CD4-positive, alpha-beta T cell treated with Interleukin-4 for 4 hours (primary cell): ENCODE measurements at places on chromosomes 3 and 15.

GRCh38 chr3:15711281-15711680 is 86.5 kb downstream of the ANKRD28 start:
- no peak for DNase-seq

DNA sequence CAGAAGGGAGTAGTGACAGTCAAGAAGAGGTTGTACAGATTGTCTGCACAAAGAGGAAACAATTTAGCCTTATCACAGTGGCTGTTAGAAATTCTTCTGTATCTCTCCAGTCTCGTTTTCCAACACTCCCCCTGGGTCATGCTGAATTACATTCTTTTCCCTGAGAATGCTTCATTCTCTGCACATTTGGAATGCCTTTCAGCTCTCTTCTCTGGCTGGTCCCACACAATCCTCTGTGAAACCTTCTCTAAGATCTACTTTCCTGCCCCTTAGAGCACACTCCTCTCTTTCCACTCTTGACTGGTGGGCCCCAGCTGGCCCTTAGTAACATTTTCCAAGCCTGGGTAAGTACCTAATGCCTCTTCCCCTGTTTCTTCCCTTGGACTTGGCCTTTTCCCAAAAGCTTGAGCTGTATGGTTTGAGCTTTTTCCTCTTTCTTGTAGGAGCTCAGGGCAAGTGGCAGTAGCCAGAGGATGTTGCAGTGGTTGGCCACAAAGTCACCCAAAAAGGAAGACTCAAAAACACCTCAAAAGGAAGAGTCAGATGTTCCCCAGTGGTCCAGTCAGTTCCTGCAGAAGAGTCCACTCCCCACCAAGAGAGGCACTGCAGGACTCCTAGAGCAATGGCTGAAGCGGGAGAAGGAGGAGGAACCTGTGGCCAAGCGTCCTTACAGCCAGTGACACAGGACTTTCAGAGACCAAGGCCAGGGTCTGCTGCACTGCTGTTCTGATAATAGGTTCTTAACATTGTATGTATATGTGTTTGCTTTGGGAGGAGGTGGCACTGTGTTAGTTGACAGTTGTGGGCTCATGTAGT is 25.7 kb downstream of the HMCES start:
- DNase-seq = no peak

- no peak for DNase-seq
Measured at GRCh38 chr3:123678108-123678511, 93.3 kb upstream of the HACD2 start.

DNA sequence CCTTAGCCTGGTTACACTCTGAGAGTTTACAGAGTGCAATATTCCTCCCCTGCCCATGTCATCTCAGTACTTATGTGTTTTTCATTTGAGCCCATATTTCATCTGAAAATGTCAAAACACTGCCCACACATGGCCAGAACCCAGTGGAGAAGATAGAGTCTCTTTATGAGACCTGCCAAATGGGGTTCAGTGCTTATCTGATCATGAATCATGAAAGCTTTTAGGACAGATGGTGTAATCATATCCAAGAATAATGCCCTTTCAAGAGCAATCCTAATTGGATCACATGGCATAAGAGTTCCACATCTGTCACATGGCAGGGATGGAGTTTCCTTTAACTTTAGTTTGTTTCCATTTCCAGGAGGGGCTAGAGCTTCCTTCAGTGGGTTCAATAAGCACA is 77.2 kb upstream of the AGBL1 start:
- DNase-seq = no peak

DNA sequence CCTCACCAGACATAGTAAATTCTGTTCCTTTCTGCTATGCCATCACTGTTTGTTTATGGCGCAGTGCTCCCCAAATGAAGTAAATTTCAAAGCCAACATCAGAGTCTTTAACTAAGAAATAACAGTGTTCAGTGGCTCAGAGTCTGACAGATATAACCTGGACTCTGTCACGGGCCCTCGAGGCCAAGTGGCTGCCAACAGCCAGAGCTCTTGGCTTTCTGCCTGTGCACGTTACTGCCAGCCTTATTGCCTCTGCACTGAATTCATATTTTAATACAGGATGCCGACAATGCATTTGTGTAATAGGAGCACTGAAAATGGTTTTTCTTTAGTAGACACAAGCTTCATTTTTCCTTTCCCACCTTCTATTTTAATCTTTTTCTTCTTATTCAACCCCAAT is 219.9 kb downstream of the NLGN1 start:
- DNase-seq = no peak

DNA sequence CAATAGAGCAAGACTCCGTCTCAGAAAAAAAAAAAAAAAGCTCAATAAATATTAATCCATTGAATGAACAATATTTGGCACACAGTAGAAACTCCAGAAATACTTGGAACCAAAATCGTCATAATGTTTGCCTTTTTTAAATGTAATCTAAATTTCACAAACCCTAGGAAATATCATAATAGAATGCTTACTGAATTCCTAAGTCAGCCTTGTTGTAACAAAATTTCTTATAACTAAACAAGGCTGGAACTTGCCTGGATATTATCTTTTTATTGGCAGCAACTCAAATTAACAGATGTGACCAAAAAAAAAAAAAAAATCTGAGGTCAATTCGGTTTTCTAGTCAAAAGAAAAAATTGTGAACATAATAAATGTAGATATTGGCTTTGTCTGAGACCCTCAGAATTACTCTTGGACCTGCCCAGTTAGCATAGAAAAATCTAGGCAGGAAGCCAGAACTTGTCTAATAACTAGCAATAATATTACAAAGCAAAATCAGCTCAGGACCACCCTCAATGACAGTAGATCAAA is 33.3 kb downstream of the GABPB1 start:
- no peak for DNase-seq

DNA sequence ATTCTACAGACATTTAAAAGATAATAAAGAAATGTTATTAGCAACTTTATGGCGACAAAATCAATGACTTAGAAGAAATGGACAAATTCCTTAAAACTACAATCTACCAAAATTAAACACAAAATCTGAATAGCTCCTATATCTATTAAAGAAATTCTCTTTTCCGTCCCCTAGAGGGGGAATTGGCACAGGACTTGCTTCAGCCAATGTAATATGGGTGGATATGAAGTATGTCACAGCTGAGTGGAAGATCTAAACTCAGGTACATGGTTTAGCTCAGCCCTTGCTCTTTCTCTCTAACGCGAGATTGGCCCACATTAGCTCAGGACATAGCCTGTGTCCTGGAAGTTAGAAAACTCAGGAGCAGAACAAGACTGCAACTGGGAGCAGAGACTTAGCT is 79.3 kb downstream of the DNAH12 start:
- DNase-seq = no peak

DNA sequence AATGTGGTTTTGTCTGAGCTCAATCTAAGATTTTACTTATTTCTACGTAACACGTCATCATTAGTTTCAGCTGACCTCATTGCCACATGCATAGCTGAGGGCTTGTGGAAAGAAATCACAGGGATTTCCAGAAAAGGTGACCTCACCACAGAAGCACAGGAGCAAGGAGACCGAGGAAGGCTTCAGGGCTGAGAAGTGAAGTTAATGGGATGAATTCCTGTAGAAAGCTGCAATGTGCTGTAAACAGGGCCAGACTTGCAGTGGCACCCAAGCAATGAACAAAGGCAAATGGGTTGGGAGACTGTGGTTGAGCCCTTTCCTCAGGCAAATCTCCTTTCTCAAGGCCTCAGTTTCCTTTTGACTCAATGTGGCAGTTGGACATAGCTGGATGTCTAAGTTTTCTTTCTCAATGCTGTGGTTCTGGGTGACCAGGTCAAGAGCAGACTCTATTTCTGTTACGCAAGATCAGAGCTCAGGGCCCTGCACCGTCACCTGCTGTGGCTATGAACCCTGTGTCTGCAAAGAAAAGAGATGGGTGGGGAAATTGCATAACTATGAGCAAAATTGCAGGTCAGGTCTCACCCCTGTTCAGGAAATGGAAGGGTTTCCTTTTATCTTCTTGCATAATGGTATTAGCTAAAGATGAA is 252.2 kb upstream of the TBL1XR1 start:
- DNase-seq = peak; percentile 57

DNA sequence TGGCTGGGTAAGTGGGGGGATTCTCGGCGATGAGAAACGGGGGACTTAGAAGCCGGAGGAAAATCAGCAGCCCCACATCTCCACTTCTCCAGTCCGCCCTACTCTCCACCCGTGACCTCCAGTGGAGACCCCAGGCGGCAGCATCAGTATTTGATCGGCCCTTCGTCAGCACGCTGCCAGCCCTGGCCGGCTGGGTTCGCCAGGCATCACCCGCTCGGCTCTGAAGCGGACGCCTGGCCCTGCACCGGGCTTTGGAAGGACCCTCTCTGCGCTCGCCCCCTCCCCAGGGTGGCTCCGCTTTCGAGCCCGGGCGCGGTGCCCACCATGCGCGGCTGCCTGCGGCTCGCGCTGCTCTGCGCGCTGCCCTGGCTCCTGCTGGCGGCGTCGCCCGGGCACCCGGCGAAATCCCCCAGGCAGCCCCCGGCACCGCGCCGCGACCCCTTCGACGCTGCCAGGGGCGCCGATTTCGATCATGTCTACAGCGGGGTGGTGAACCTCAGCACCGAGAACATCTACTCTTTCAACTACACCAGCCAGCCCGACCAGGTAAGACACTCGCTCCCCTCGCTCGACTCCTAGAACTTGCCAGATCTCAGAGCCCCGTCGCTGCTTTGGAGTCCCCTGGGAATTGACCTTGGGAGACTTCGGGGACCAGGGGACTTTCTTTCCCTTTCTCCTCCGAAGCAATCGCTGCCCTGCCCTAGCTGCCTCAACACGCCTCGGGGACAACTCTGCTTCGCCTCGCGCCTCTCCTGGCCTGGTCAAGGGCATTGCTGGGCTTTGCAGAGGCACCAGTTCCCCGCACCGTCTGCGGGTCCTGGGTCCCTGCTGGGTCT is 561 bp downstream of the SIDT1 start:
- no peak for DNase-seq

GRCh38 chr15:94494732-94495131 is 263.4 kb downstream of the MCTP2 start:
- no peak for DNase-seq

DNA sequence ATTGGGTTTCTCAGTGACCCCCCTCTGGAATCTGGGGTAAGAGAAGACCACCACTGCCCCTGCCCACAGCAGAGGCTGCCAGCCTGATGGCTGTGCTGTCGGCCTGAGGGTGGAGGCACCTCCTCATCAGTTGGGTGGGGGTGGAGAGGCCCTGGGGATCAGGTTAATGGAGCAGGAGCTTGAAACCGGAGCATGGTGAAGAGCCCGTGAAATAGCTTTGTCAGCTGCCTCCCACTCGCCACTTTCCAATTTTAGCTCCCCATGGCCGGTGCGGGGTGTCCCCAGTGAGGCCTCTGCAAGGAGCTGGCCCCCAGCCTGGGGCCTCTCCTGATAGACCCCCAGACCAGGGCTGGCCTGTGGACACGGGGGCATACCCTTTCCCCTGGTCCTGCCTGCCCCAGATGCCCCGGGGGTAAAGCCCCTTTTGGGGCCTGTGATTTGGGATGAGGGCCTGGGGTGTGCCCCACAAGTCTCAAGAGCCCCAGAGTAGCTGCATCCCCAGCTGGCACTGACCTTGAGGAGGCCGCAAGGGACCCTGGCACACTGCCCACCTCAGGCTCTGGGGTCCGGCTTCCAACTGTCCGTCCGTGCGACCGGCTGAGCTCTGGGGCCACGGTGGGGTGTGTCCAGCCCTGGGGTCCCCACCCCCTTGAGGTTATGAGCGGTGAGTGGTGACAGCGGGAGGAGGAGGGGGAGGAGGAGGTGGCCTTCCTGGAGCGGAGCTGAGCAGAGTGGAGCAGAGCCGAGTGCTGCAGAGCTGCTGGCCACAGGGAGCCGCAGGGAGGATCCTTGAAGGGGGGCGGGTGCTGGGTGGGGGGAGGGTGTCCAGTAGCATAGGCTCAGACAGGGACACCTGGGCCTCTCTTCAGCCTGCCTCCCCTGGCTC is at the start of gene HHATL:
Gene HHATL (minus strand): TSS at position 733 of the 886 bp plus-strand sequence. CDS start 1,972 bp downstream, outside the sequence.
- no peak for DNase-seq

DNA sequence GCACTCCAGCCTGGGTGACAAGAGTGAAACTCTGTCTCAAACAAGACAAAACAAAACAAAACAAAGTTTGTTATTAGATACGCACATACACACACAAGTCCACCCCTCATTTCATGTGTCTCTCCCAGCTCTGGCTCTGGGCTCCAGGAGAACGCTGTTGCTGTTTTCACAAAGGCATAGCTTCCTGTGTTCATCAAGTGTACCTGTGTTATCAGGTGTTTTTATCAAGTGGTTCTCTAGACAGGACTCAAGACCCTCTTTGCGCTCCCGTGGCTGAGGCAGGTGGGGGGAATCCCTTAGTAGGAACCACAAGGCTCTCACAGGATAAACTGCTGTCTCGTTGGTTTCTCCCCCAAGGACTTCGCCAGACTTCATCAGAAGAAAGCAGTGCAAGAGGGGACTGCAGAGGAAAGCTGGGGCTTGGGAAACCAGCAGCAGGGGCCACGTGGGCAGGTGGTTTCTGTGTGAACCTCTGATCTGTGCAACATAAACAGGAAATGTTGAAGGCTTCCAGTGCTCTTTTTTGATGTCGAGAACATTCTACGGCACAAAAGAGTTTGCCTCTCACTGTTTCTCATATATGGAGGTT is 6.9 kb upstream of the PPP1R2 start:
- peak; percentile 93 for DNase-seq

DNA sequence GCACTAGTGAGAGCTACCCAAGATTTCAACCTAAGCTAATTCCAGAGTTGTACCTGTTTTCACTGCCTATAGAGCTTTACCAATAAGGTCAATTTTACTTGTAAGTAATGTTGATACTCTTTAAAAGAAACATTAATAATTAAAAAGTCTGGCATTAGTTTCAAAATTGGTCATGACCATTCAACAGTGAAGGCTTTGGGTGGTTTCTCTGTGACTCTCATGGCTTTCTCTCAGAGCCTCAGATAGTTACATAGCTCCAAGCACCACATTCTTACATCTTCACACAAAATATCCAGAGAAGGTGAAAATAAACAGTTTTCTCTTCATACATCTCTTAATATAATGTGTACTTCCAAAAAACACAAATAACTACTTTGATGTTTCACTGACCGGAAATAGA is 61.5 kb upstream of the TCF12 start:
- no peak for DNase-seq

DNA sequence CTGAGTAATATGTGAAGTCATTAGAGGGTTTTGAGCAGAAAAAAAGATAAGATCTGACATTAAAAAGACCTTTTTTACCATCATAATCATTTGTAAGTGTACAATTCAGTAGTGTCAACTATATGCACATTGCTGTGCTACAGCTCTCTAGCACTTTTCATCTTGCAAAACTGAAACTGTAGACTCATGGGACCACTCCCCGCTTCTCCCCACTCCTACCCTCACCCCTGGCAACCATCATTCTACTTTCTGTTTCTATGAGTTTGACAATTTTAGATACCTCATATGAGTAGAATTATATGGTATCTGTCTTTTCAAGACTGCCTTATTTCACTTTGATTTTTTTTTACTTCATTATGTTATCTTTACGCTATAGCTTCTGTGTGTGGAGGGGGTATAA is 112.8 kb downstream of the NSUN3 start:
- DNase-seq = no peak

GRCh38 chr15:74432968-74433591 is 678 bp downstream of the SEMA7A start:
- DNase-seq = no peak

- no peak for DNase-seq
Measured at GRCh38 chr3:48244461-48244860, 3.6 kb downstream of the ZNF589 start.

GRCh38 chr3:57978316-57978715 is 29.9 kb upstream of the FLNB start:
- DNase-seq = no peak
